ENCODE measurements at places on chromosomes 5 and 9.

DNA sequence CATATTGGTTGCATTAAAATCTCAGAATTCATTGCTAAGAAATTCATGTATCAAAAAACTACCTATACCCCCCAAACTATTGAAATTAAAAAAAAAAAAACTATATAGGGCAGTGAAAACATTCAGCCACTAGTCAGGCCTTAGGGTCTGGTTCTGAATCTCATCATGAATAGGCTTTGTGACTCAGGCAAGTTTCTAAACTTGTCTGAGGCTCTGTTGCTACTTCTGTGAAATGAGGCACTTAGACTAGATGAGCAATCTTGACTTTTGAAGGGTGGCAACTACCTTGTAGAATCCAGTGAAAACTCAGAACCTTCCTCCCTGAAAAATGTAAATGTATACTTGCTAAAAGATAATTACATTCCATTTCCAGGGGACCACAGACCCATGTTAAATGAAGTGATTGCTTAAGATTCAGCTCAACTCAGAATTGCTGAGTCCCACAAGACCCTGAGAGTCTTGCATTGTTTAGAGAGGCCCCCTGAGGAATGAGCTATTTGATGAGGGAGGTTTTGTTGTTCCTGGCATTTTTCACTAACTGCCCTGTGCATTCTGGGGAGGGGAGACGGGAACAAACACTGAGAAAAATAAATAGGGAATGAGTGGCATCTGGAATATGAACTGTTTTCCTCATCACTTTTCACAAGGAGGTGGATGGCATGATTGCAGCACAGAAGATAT is 29.5 kb downstream of the RAI14 start:
- no peak for DNase-seq

DNA sequence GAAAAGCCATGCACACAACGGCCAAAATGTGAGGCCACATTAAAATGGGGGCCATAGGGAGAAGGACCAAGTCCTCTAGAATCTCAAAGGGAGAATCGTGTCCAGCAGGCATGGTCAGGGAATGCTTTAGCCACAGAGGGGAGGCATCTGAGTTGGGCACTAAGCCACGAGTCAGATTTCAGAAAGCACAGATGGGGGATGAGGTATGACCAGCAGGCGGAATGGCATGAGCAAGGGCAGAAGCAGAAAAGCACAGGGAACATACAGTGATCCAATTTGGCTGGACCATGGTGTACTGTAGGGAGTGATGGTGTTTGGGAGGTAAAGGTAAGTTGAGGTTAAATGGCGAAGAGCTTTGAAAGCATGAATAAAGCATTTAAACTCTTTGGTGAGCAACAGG is 214.6 kb downstream of the TLE1 start:
- no peak for DNase-seq

DNA sequence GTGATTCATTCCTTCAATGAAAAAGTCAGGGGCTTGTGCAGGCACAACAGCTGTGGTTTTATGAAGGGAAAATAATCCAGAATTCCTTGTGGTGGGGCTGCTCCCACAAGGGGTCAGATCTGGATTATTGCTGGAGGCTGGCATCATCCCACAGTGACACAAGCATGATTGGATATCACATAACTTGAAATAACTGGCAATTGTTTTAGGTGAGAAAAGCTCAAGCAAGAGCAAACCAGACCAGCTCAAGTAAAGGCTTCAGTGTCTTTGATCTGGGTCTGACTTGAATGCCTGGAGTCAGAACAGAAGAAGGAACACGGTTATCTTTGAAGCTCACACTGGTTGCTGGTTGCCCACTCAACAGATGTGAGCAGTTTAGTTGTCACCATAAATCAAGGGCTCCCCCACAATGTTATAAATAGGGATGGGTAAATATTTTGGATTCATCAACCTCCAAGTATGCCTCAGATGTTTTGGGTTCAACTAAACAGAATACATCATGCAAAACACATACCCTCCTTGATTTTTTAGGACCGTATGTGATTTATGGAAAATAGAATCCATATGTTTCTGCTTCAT is 3.1 kb upstream of the ZNF474 start:
- no peak for DNase-seq

DNA sequence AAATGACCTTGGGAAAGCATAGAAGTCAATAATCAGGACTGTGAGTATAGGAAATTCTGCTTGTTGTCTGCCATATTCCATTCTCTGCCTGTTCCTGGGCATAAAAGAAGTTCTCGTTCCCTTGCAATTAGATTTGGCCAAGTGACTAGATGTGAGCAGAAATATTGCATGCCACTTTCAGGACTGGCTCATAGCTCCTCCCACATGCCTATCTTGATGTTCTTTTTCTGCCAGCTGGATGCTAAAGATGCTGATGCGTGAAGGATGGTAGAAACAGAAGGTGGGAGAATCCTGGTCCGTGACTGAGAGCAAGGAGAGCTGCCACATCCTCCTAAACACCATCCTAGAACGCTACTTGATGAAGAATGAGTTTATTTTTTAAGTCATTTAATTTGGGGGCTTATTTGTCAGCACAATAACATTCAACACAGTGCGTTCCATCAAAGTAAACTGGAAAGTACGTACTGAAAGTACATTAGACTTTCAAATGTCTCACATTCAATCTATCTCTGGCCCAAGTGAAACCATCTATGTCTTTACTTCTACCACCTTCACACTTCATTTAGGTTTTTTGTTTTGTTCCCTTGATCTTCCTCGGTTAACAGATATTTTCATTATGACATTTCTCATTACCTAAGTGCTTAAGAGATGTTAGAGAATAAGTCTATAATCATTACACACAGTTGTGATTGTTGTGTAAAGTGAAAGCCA is 648.5 kb downstream of the RAB3C start:
- no peak for DNase-seq

DNA sequence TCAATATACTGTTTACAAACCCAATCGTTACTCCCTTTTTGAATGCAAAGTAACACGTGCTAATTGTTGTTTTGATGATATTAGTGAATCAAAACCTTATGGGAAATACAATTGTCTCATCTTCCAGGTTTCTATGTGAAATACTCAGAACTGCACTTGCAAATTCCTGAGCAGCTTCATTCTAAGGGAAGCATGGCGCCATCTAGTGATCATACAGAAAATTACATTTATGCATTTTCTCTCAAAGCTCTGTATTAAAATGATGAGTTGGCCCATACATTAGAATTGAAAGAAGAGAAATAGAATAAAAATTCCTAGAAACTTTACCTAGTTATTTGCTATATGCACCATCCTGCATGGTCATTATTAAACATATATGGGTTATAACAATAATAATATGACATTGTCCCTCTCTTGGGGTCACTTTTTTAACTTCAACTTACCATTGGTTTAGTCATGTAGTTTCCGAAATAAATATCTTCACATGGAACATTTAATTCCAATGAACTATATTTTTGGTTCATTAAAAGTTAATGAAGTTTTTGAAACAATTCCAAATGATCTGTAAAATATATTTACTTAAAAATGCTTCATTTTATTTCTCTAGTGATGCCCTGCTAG is 220.0 kb downstream of the PDE4D start:
- no peak for DNase-seq

DNA sequence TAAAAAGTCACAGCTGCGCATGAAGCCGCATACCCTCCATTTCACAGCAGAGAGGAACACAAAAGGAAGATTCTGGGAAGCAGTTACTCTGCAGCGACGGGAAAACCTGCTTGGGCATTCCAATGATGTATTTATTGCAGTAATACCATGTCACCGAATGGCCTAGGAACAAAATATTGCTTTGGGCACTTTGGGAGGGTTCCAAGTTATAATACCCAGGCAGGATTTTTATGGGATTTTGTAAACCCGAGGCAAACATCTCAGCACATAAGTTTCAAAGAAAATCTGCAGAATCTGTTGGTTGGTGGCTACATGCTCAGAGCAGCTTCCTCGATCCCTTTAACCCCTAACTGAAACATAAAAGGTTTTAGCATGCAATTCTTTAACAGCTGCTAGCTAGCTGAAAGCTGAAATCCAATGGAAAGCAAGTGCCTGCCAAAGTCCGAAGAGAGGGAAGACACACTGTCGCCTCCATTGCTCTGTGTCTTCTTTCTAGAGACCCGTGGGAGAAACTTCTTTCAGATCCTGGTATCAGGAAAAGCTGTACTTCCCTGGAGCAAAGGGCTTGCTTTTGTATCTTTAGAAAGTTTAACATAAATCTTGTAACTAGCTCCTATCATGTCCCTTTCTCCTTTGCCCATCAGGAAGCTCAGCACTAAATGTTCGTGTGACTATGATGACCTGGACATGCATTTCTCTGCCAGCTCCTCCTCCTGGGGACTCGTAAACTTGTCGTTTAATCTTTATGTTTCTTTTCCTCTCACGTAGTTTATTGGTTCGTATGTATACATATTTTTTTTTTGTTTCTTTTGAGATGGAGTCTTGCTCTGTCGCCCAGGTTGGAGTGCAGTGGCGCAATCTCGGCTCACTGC is 195.0 kb downstream of the MAPKAP1 start:
- DNase-seq: no peak
